ENCODE measurements at places on chromosomes 6 and 20.

GRCh38 chr6:24554474-24554873 lies 59.7 kb downstream of the ALDH5A1 start:
- DNase-seq: no peak

DNA sequence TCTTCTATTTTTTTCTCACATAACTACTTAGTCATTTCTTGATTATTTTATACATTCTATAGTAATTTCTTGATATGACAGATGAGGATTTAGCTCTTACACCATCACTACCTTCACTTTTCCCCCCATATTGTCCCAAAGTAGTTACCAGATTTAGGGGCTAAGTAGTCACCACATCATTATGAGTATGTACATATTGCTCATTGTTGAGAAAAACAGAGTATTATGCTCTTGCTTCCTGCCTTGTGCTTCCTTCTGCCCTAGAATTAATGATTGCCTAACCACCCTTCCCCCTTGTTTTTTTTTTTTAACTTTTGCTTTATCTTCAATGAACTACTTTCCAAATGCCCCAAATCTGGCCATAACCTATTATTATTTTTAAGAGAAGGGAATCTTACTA lies 6.8 kb upstream of the HLA-B start:
- no peak for DNase-seq

GRCh38 chr6:51152594-51152993 lies 333.9 kb downstream of the TFAP2B start:
- DNase-seq: no peak

GRCh38 chr6:81130969-81131368 lies 621.5 kb downstream of the TENT5A start:
- DNase-seq: no peak

DNA sequence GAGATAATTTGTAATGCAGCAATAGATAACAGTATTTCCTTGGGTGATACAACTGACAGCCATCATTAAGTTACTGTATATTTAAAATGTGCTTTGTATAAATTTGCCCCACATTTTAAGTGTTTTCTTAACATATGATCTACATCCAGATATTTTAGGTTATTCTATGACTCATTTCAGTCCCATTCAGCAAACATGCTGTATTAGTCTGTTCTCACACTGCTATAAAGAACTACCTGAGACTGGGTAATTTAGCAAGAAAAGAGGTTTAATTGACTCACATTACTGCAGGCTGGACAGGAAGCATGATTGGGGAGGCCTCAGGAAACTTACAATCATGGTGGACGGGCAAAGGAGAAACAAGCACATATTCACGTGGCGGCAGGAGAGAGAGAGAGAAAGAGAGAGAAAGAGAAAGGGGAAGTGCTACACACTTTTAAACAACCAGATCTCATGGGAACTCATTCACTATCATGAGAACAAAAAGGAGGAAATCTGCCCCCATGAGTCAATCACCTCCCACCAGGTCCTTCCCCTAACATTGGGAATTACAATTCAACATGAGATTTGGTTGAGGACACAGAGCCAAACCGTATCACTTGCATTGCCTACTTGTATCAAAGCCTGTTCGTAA lies 9.6 kb upstream of the CHD6 start:
- DNase-seq: no peak

DNA sequence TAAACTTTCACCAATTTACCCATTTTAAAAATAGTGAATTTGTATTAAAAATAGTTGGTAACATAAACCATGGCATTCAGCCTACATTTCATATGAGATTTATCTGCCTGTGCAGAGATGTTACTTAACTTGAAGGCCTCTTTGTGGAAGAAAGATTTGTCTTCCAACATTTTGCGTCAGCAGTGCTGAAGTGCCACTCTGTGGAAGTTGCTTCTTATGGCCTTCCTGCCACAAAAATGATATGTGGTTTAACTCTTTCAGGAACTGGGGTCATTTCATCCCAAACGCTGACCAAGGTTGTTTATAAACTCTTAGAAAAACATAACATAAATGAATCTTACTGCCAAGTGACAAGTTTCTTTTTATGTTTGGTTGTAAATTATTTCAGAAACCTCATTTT lies 246.8 kb downstream of the ARID1B start:
- no peak for DNase-seq
